Stromal cell of bone marrow (primary cell): ENCODE measurements at places on chromosomes 5 and 9.

GRCh38 chr9:123835821-123836220 is 94.1 kb downstream of the DENND1A start:
- DNase-seq: no peak

- DNase-seq: no peak
Observed at GRCh38 chr5:108942701-108943100, 195.0 kb downstream of the FER start.

DNA sequence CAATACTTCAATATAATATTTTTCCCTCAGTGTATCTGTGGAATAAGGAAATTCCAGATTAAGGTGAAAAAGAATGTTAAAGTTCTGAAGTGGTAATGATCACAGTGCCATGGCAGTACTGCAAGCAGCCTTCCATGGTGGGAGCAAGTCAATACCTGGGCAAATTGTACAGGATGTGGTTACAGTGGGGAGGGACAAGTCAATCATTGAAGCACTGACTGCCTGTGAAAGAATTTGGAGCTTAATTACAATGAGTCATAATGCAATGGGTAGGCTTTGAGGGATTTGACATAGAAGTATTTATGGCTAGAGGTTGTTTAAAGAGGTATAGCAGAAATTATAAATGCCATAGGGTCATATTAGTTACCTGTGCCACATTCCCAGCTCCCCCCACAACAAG is 786.5 kb upstream of the ACO1 start:
- DNase-seq: no peak

DNA sequence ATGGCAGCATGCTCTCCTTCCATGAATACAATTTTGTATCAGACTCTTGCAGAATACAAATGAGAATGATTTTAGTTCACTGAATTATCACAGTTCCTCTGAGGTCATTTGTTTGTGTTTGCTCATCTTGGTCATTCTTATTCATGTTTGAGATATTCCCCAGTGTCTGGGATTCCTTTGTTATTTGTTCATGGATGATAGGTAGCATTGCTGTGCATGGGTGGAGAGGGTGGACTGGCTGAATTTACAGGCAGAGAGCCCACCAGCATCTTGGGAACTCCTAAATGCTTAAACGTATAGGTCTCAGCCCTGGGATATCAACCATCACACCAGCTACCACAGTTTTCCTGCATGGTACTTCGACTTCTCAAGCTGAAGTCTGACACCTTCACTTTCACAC is 459.8 kb downstream of the CCDC171 start:
- DNase-seq: no peak

GRCh38 chr9:11086561-11086960 is 473.8 kb upstream of the PTPRD start:
- no peak for DNase-seq

- DNase-seq: no peak
Observed at GRCh38 chr5:152673601-152674000, 268.5 kb upstream of the NMUR2 start.

GRCh38 chr5:34452170-34452828 is 203.8 kb upstream of the RAI14 start:
- no peak for DNase-seq

DNA sequence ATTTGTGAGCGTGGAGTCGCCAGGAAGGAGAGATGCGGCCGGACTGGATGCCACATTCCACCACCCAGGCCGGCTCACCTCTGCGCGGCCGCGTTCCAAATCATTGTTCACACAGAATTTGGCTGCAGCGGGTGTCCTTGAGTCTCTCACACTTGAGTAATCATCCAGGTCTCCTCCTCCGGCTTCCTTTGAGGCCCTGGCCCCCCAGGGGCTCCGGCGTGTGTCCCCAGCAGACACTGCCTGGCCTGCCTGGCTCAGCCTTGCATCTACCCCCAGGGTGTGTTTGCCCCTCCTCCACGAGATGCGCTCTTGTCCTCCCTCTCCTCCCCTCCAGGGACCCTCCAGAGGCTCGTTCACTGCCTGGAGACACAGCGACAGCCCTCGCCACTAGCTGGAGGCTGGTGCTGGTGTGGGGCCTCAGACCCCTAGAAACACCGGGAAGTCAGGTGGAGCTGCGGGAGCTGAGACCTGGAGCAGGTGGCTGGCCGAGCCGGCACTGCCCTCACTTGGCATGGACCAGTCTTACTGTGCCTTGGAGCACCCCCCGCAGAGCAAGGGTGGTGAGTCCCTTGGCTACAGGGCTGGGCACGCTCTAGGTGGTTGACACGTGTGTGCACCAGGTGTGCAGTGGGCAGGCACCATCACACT is 7.0 kb upstream of the SLC9A3 start:
- DNase-seq: no peak

DNA sequence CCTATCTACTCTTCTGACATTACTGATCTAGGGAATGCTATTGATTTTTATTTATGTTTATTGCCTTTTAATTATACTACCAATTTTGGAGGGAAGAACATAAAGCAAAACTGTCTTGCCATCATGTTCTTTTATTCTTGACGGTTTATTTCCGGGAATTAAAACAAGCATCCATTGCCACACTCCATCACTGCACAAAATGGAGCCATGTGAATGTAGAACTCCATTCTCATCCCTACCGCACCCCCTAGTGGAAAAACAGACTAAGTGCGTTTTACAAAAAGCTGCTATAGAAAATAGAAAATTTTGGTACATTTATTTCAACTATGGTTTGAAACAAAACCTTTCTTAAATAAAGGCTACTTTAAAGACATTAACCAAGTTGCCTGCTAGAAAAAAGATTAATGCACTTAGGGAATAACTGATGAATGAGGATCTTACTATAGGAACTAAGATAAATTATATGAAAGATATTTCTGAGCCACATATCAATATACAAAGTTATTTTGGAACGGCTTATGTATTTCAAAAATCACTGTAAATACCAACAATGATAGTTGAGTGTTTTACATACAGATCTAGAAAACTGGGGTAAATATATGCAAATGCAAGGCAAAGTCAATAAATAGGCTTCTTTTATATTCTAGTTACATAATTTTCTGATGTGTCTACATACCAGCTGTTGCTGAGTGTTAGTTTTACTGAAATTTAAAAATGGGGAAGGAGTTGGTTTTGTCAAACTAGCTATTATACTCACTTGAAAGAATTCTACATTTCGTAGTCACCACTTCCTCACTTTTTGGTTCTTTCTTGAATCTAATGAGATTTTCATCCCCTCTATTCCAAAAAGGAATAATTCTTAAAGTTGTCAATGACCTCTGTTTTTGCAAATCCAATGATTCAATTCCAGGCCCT is 26.5 kb downstream of the OXCT1 start:
- peak; percentile 38 for DNase-seq

DNA sequence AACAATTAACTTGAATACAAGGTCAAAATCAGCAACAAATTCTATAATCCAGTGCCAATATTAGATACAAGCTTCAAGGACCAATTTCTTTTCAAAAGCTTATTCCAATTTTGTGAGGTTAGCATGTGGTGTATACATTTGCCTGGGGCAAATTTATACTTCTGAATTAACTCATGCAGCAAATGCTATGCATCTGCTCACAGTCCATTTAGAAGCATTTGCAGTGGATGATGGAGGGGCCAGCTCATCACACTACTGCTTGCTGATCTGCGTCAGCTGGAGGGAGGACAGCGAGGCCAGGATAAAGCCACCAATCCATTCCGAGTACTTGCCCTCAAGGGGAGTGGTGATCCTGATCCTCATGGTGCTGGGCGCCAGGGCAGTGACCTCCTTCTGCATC is 474.3 kb upstream of the KIF2A start:
- no peak for DNase-seq

- no peak for DNase-seq
Observed at GRCh38 chr9:134712926-134713325, 71.3 kb downstream of the COL5A1 start.

DNA sequence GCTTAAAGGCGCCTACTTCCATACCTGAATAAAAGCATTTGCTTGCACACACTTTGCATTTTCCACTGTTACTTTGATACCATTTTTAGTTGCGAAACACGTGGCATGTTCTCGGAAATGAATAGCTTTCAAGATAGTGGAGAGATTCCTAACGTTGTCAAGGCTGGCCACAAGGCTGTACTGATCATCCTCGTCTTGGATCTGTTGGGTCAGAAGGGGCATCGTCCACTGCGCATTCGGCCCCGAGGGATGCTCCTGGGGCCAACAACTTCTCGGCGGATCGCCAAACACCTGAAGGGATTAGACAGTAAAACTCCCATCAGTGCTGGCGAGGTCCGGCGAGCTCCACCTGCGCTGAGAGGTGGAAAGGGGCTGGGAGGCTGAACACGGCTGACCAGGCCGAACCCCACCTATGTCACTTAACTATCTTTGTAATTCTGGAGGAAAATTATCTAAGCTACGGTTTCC is 599 bp downstream of the RAD1 start:
- no peak for DNase-seq

DNA sequence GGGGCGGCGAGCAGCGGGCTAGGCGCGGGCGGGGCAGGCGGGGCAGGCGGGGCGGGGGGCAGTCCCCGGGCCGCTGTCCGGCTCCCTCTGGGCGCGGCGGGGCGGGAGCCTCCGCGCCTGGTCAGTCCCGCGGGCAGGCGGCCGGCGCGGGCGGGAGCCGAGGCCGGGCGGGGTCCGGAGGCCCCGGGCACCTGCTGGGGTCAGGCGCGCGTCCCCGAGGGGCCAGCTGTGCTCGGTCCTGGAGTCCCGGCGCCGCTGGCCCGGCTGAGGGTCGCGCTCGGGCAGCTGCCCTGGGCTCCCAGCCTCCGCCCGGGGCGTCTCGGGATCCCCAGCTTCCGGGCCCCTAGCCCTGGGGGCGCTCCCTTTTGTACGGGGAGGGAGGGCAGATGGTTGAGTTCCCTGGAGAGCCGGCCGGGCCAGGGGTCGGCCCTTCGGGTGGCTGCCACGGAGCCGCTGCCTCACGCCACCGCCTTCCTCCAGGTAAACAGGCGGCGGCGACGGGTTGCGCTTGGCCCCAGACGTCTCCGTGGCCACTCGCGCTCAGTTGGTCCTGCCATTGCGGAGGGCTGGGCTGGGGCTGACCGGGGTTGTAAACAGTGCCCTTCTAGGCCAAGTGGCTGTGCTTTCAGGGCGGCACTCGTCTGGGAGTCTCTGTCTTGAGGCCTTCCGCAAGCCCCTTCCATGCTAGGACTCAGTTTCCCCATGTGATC is 473 bp downstream of the ZBTB34 start:
- DNase-seq: no peak

- DNase-seq: no peak
Observed at GRCh38 chr5:44708602-44709001, 100.1 kb upstream of the MRPS30 start.

DNA sequence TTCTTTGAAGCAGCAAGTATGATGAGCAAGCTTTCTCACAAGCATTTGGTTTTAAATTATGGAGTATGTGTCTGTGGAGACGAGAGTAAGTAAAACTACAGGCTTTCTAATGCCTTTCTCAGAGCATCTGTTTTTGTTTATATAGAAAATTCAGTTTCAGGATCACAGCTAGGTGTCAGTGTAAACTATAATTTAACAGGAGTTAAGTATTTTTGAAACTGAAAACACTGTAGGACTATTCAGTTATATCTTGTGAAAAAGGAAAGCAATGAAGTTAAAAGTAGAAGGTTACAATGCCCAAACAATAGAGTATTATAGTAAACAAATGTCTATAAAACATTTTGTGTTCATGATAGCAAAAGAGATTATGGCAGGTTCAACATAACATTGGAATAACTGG is 88.6 kb downstream of the JAK2 start:
- DNase-seq: no peak

DNA sequence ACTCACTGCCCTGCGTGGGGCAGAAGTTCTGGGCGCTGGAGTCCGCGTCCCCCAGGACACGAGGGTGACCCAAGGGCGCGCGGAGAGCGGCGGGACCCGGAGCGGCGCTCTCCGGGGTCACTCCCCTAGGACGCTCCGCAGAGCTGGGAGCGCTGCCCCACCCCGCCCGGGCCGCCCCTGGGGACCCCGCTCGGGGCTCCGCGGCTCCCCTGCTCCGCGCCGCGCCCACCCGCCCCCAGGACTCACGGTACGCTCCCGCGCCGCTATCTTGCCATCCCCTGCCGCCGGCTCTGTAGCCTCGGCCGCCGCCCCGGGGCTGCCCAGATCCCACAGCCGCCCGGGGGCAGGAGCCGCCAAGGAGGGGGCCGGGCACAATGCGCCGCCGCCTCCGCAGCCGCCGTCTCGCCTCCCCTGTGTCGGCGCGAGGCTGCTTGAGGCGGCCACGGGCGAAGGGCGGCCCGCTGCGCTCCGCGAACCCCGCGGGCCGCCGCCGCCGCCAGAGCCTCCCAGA is 303 bp downstream of the LIFR start:
- peak; percentile 20 for DNase-seq

- no peak for DNase-seq
Observed at GRCh38 chr5:17364987-17365810, 132.8 kb upstream of the TAF11L2 start.

GRCh38 chr9:120490888-120491595 is 88.9 kb downstream of the CDK5RAP2 start:
- DNase-seq: peak; percentile 20

- no peak for DNase-seq
Observed at GRCh38 chr5:81950996-81951395, 20.8 kb upstream of the ATG10 start.

- no peak for DNase-seq
Observed at GRCh38 chr5:53472720-53473510, 7.5 kb upstream of the FST start.

GRCh38 chr5:81417052-81417451 is 23.1 kb upstream of the ACOT12 start:
- no peak for DNase-seq

GRCh38 chr5:1444361-1445189 is 665 bp downstream of the SLC6A3 start:
- DNase-seq: no peak

DNA sequence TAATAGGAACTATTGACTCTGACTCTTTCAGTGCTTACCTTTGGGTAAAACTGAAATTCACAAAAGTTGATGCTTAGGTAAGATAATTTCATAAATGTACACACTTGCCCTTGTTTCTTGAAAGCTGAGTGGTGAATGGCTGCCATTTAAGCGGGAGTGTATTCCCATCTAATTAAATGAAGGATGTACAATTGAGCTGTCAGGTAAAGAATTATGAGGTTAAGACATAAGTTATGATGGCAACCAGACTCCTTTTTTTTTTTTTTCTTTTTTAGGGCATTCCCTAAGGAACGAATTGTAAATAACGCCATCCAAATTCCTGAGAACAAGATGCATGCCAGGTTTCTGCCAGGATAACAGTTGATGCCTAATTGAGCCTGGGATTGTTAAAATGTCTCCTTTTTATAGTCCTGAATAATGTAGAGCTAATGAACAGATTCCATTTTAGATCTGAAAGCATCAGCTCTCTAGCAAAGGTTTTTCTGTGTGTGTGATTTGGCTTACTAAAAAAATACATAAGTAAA is 199.7 kb downstream of the ISL1 start:
- no peak for DNase-seq

- no peak for DNase-seq
Observed at GRCh38 chr5:117255211-117256027, 680.8 kb upstream of the SEMA6A start.

GRCh38 chr5:45417285-45417998 is 278.7 kb downstream of the HCN1 start:
- DNase-seq: no peak

DNA sequence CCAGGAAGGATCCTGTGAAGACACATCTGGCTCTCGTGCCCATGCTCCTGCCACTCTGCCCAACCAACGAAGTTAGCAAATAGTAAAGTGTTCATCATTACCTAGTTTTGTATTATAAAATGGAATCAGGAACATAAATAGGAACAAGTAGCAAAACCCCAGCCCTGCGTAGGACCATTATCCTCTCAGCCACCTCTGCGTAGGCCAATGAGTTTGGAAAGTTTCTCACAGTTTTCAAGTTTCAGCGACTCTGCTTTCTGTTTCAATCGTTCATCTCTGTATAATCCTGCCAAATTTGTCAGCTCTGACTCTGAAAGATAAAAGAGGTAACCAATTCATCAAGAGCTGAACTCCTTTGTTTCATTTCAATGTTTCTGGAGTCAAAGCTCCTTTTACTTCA is 10.1 kb upstream of the SPATA24 start:
- DNase-seq: no peak
